ENCODE measurements at places on chromosomes 3 and 15. TPM values are rescaled to one million over a fixed set of nuclear protein-coding genes. Genes with fewer than 3 reads are reported as not detected.
A peak's percentile ranks its signal among the peaks of the same experiment; 100 is the strongest.

GRCh38 chr15:60004846-60005351 is 788 bp downstream of the FOXB1 start:
- no peak for DNase-seq

DNA sequence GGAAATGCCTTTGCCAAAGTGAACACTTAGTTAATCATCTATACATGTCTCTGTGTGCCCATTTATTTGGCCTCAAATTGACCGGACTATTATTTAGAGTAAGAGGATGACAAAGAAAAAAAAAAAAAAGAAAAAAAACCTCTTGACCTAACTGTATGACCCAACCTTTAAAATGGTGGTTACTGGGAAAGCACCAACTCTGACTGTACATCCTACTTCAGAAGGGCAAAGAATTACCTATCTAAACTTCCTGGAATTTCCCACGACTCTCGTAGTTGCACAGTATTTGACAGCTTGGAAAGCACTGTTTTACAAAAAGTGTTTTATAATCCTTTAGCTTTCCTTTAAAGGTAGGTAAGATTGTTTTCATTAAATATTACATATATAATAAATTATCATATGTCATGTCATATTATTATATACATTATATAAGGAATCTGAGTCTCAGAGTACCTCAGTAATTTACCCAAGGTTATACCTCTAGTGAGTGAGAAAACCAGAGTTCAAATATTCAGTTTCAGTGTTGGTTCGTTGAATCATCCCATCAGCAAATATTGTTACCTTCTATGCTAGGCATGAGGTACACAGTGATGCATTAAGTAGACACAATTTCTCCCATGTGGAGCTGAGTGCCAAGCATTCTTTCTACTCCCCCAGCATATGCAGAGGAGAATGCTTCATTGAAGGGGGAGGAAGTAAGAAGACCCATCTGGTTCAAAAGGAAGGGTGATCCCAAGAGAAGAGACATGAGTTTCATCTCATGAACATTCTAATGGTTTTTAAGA is 5.0 kb downstream of the BCL2A1 start:
- DNase-seq = no peak

- no peak for DNase-seq
Observed at GRCh38 chr15:60222404-60222803, 175.4 kb downstream of the ANXA2 start.

- DNase-seq = no peak
Observed at GRCh38 chr15:91228383-91228782, 128.3 kb downstream of the SV2B start.

DNA sequence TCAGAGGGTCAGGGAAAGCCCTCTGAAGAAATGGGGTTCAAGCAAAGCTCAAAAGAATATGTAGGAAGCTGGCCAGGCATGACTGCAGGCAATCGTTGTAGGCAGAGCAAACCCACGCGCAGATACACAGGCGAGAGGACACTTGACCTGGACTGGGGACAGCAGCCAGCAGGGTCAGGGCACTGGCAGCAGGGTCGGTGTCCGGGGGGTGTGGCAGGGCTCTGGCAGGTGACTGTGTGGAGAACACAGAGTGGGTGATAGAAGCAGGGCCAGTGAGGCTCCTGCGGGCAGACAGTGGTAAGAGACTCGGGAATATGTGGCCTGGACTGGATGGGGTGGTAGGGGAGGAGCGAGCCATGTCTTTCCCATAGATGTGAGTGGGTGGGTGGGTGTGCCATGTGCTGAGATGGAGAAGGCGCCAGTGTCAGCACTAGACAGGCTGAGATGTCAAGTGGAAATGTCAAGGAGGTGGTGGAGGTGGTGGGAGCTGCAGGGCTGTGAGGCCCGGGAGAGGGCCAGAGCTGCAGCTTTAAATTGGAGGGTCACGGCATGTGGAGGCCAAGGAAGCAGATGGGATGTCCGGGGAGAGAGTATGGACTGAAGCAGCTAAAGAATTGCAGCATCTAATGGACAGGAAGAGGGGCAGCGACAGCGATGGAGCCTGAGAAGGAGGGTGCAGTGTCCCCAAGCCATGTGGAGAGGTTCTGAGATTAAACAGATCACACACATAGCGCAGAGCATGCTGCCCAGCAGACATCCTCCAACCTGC is 13.4 kb downstream of the TMEM43 start:
- peak; percentile 25 for DNase-seq

Gene PRICKLE2
- total RNA-seq = not detected

GRCh38 chr15:45670511-45670910 is 35.7 kb downstream of the SQOR start:
- DNase-seq = no peak

GRCh38 chr3:197468167-197468566 is 87.6 kb downstream of the BDH1 start:
- DNase-seq = no peak

All from natural killer cell treated with Interleukin-12 subunit alpha and Interleukin-12 subunit beta and Interleukin-15 and Interleukin-18, amount 100 ng/mL, for 72 hours (primary cell).